ENCODE measurements at places on chromosomes 12 and 14. TPM values are rescaled to one million over a fixed set of nuclear protein-coding genes. Genes with fewer than 3 reads are reported as not detected.

Gene HOTAIR
- total RNA-seq: not detected

Gene DCN
- total RNA-seq: 1,524 TPM

DNA sequence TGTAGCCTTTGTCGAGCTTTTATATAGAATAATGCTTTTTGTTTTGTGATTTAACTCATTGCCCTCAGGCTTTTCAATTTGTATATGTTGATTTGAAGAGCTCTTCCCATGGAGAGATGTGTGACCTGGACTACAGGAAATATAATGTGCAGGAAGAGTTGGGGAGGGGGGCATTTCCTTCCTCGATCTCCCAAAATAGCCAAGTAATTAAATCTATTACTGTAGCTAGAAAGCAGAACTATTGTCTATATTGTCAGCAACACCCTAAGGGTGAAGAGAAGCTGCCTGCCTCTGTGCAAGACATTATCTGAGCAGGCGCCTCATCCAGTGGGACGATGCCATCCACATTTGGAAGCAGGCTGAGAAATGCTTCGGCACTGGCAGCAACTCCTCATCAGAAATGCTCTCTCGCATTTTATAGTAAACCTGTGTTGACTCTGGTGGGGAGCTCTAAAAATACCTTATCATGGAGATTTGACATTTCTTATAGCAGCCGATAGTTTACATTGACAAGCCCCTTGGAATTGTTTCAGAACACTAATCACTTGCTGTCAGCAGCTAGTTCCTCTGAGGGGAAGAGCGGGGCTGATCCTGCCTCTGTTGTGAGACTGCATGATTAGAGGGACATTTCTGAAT, 392.5 kb upstream of the RGS6 start:
- H3K4me3 ChIP-seq: no peak overlapping the region

- no peak overlapping the region for H3K27ac ChIP-seq
- DNase-seq: no peak
- H3K27me3 ChIP-seq: no peaks in the 10 kb centered on the region
- H3K4me3 ChIP-seq: no peak overlapping the region
- no peaks in the 10 kb centered on the region for H3K36me3 ChIP-seq
These were observed 90.7 kb downstream of the ITPK1 start for GRCh38 chr14:93025055-93025454.

- H3K4me3 ChIP-seq: peak overlapping the region; percentile 24
- H3K36me3 ChIP-seq: no peaks in the 10 kb centered on the region
- H3K27me3 ChIP-seq: no peaks in the 10 kb centered on the region
These were observed 31.9 kb upstream of the DUSP6 start for GRCh38 chr12:89384050-89384758.

Measured in sigmoid colon (tissue), 7 donors.